ENCODE measurements at places on chromosomes 7 and 10.

DNA sequence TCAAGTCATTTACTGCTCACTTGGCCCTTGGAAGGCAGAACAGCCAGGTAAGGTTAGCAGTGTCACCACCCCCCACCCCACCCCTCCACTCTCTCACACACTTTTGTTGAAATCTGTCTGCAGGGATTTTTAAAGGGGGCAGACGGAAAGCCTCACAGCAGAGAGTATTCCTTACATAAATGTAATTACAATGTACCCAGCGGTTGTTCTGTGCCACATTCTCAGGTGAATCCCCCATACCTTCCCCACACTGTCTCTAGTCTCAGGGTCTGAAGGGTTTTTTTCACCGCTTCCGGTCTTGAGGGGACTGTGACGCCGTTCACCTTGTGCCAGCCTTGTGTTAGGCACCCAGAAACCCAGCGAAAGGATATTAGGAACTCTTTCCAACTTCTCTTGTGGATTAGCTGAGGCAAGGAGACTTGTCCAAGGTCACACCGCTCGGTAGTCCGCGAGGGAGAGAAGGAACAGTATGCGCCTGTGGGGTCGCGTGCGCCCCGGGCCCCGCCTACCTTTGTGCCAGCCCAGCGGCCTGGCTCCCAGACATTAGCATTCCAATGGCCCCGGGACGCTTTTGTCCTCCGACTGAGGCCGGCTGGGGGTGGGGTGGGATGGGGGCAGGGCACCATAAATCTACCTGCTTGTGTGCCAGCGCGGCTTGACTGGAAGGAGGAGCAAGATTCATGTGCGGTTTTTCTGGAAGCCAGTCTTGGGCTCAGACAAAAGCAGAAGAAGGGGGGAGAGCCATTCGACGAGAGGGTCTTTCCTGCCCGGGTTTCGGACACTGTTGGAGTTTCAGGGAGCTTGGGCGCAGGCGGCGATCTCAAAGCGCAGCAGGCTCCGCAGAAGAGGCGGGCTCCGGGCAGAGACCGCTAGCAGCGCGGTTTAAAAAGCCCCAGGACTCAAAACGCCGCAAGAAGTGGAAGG, 4.5 kb downstream of the NEUROG3 start:
- H3K36me3 ChIP-seq, result no peaks in the 10 kb centered on the region
- no peak overlapping the region for H3K4me3 ChIP-seq
- H3K27ac ChIP-seq, result no peak overlapping the region
- DNase-seq, result no peak

GRCh38 chr7:125061776-125062397, 132.3 kb upstream of the POT1 start:
- H3K4me1 ChIP-seq, result 0 out of 2 replicates have a peak, but pooled peaks cover 5% of the 10 kb centered on the region
- no peak overlapping the region for H3K4me3 ChIP-seq
- no peak overlapping the region for H3K27ac ChIP-seq
- H3K27me3 ChIP-seq, result no peaks in the 10 kb centered on the region

- no peak overlapping the region for H3K27ac ChIP-seq
- H3K4me1 ChIP-seq, result peaks cover 5% of the 10 kb centered on the region
- no peak overlapping the region for H3K4me3 ChIP-seq
- no peaks in the 10 kb centered on the region for H3K27me3 ChIP-seq
Observed at GRCh38 chr7:151100921-151101320, 14.6 kb downstream of the AGAP3 start.

GRCh38 chr7:13933536-13933935, 55.9 kb downstream of the ETV1 start:
- no peak for DNase-seq
- H3K4me1 ChIP-seq, result no peaks in the 10 kb centered on the region
- no peak overlapping the region for H3K4me3 ChIP-seq
- no peaks in the 10 kb centered on the region for H3K27me3 ChIP-seq
- no peaks in the 10 kb centered on the region for H3K36me3 ChIP-seq

GRCh38 chr7:55420530-55420929, 55.4 kb downstream of the LANCL2 start:
- no peaks in the 10 kb centered on the region for H3K27me3 ChIP-seq
- H3K36me3 ChIP-seq, result no peaks in the 10 kb centered on the region
- DNase-seq, result peak; percentile 27
- no peak overlapping the region for H3K27ac ChIP-seq

- H3K27ac ChIP-seq, result peak overlapping the region; percentile 87
- no peak overlapping the region for H3K4me3 ChIP-seq
- H3K4me1 ChIP-seq, result peaks cover 21% of the 10 kb centered on the region
Observed at GRCh38 chr7:19957664-19958063, 184.2 kb upstream of the TMEM196 start.

DNA sequence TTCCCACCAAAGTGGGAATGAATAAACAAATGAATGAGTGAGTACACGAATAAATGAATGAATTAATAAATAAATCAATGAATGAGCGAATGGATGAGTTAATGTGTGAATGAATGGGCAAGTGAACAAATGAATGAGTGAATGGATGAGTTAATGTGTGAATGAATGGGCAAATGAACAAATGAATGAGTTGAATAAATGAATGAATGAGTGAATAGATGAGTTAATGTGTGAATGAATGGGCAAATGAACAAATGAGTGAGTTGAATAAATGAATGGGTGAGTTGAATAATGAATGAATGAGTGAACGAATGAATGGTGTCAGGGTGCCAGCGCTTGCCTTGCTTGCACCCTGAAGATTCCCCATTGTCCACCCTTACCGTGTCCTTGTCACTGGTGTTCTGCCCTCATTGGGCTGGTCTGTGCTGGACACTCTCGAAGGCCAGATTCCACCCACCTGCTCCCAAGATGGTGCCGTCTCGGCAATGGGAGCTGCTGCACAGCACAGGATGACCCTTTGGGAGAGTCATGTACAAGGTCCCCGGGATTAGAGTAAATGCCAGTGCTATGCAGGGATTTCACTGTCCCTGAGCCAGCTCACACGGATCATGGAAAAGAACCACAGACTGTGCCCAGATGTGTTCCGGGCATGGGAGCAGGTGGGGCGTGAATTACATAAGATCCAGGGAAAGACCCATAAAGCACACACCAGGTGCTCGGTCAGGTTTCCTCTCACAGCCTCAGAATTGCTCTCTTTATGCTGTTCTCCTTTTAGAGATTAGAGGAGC, 83.2 kb downstream of the CAMK1D start:
- H3K27me3 ChIP-seq, result peaks cover 44% of the 10 kb centered on the region
- H3K4me3 ChIP-seq, result no peak overlapping the region
- H3K27ac ChIP-seq, result no peak overlapping the region
- no peak for DNase-seq

- H3K27me3 ChIP-seq, result no peaks in the 10 kb centered on the region
- H3K36me3 ChIP-seq, result no peaks in the 10 kb centered on the region
- DNase-seq, result peak; percentile 77
- peak overlapping the region; percentile 42 for H3K4me3 ChIP-seq
- H3K4me1 ChIP-seq, result peaks cover 25% of the 10 kb centered on the region
Observed at GRCh38 chr7:19284596-19285300, 139.5 kb upstream of the FERD3L start.

GRCh38 chr10:102342458-102342857, 53.0 kb upstream of the NFKB2 start:
- peaks cover 8% of the 10 kb centered on the region for H3K36me3 ChIP-seq
- peaks cover 45% of the 10 kb centered on the region for H3K4me1 ChIP-seq
- H3K27me3 ChIP-seq, result no peaks in the 10 kb centered on the region
- H3K4me3 ChIP-seq, result peak overlapping the region; percentile 25

- no peaks in the 10 kb centered on the region for H3K27me3 ChIP-seq
- DNase-seq, result peak; percentile 51
- H3K4me1 ChIP-seq, result peaks cover 9% of the 10 kb centered on the region
- no peak overlapping the region for H3K4me3 ChIP-seq
- H3K36me3 ChIP-seq, result no peaks in the 10 kb centered on the region
Observed at GRCh38 chr7:54969208-54969967, 49.4 kb upstream of the EGFR start.

DNA sequence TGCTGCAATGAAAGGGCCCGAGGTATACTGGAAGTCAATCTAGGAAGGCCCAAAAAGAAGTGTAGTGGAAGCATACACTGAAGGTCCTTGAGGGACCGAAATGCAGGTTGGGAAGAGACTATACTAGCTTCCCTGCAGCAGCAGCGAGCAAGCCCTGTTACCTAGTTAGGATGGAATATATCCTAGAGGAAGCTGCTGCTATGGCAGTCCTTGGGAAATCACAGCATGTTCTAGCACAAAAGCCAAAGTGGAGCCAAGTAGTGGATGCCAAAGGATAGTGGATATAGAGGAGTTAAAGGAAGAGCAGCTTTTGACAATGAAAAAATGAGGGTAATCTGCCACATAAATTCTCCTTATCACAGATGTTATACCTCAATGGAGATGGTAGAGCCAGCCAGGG, 123.8 kb upstream of the STARD3NL start:
- no peak for DNase-seq
- H3K27me3 ChIP-seq, result no peaks in the 10 kb centered on the region
- H3K4me3 ChIP-seq, result no peak overlapping the region
- no peaks in the 10 kb centered on the region for H3K36me3 ChIP-seq

DNA sequence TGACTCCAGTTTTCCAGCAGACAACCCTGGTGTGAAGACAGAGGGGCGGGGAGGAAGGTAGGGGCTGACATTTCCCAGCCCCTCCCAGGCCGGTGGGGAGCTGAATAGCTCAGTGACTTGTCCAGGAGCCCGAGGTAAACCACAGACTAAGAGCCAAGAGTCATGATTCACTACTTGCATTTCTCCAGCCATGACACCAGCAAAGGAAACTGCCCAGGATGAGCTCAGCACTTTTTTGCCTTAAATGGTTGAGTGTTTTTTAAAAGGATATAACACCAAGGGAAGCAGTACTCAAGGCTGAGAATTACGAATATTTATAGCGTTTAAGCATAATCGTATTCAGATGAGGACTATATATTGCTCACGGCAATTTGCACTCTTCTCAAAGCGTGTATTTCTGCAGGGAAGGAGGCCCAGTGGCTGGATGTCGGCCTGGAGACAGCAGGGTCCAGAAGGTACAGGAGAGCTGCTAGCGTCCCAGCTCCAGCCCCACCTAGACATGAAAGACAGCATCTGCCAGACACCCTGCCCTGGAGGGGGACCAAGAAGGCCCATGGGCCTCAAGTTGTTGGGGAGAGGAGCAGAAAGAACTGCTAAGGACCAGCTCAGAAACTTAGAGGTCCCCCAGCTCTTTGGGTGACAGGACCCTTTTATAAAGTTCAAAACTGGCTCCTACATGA, 141.4 kb downstream of the GRID1 start:
- no peaks in the 10 kb centered on the region for H3K27me3 ChIP-seq
- H3K27ac ChIP-seq, result peak overlapping the region; percentile 22
- H3K4me3 ChIP-seq, result no peak overlapping the region
- DNase-seq, result peak; percentile 87

DNA sequence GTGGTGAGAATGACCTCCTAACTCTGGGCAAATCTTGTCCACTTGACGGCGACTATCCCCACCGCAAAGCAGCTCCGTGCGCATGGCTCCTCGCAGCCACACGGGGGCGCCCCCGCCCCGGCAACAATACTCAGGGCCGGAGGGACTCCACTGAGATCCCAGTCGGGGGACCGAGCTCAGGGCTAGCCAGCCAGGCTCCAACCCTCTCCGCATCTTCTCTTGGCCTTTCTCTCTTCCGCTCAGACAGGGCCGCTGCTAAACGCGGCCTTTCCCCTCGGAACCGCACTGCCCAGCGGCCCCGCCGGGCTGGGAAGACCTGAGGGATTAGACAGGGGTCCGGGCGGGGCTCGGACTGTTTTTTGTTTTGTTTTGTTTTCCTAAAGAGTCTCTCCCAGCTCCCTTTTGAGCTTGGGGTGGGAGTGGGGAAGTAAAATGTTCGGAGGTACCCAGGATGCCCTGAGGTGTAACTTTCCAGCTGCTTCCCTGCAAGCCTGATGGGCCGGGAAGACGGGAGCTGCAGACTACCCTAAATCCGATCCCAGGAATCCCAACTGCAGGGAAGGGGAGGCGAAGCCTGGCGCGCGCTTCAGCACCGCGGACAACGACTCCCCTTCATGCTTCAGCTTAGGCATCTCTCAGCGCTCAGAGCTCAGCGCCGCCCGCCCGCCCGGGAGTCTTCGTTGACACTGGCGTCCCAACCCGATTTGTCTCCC, 2.7 kb downstream of the KCNIP2 start:
- H3K27ac ChIP-seq, result no peak overlapping the region
- no peaks in the 10 kb centered on the region for H3K36me3 ChIP-seq
- DNase-seq, result peak; percentile 90
- H3K4me1 ChIP-seq, result no peaks in the 10 kb centered on the region
- peak overlapping the region; percentile 67 for H3K4me3 ChIP-seq

DNA sequence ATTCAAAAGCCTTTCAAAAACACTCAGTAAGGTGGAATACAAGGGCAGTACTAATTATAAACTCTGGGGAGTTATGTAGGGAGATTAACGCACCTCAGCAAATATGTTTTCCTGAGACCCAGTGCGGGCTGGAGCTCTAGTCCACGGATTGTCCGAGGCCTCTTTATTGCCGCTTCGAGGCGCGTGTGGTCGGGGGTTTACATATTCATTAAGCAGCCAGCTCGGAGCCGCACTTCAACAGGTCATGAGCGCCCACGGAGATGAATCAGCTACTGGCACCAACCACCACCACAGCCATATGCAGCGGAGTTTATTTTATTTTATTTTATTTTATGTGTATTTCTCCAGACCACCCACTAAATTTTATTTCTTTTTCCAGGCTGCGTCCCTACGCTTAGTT, 195.9 kb upstream of the ADARB2 start:
- no peak for DNase-seq
- H3K27ac ChIP-seq, result no peak overlapping the region
- no peaks in the 10 kb centered on the region for H3K27me3 ChIP-seq
- no peak overlapping the region for H3K4me3 ChIP-seq
- H3K36me3 ChIP-seq, result no peaks in the 10 kb centered on the region

DNA sequence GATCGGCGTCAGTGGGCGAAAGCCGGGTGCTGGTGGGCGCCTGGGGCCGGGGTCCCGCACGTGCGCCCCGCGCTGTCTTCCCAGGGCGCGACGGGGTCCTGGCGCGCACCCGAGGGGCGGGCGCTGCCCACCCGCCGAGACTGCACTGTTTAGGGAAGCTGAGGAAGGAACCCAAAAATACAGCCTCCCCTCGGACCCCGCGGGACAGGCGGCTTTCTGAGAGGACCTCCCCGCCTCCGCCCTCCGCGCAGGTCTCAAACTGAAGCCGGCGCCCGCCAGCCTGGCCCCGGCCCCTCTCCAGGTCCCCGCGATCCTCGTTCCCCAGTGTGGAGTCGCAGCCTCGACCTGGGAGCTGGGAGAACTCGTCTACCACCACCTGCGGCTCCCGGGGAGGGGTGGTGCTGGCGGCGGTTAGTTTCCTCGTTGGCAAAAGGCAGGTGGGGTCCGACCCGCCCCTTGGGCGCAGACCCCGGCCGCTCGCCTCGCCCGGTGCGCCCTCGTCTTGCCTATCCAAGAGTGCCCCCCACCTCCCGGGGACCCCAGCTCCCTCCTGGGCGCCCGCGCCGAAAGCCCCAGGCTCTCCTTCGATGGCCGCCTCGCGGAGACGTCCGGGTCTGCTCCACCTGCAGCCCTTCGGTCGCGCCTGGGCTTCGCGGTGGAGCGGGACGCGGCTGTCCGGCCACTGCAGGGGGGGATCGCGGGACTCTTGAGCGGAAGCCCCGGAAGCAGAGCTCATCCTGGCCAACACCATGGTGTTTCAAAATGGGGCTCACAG, 1.1 kb downstream of the EGFR start:
- peaks cover 43% of the 10 kb centered on the region for H3K4me1 ChIP-seq
- peak overlapping the region; percentile 85 for H3K4me3 ChIP-seq
- H3K27me3 ChIP-seq, result no peaks in the 10 kb centered on the region
- H3K27ac ChIP-seq, result peak overlapping the region; percentile 79
- DNase-seq, result peak; percentile 61
